PC-3 (cell line): ENCODE measurements at places on chromosomes 1 and 21. TPM values are rescaled to one million over a fixed set of nuclear protein-coding genes. Genes with fewer than 3 reads are reported as not detected.

The COL24A1 gene
- 0.07 and 0.17 TPM in 2 replicates for total RNA-seq

The YBEY gene
- total RNA-seq: 38.2 and 39.0 TPM in 2 replicates

The OR2L8 gene
- not detected in 2 replicates for total RNA-seq

The TACSTD2 gene
- 94.2 and 129 TPM in 2 replicates for total RNA-seq

The THEM5 gene
- not detected in 2 replicates for total RNA-seq

The IVL gene
- total RNA-seq: 0.55 and 1.0 TPM in 2 replicates

The CCDC185 gene
- not detected in 2 replicates for total RNA-seq

The C1orf116 gene
- 34.9 and 36.2 TPM in 2 replicates for total RNA-seq

The CFHR4 gene
- not detected in 2 replicates for total RNA-seq

The IFNGR2 gene
- 35.7 and 37.8 TPM in 2 replicates for total RNA-seq
